ENCODE measurements at places on chromosomes 11 and 22. TPM values are rescaled to one million over a fixed set of nuclear protein-coding genes. Genes with fewer than 3 reads are reported as not detected.

ST3GAL4 gene
- total RNA-seq, result 1.9 TPM

KCTD14 gene
- total RNA-seq, result 0.24 TPM

MICAL3 gene
- 253 TPM for total RNA-seq

IRAG1 gene
- total RNA-seq, result 0.32 TPM

OR2AT4 gene
- not detected for total RNA-seq

TOMT gene
- not detected for total RNA-seq

OR5T2 gene
- not detected for total RNA-seq

SLN gene
- total RNA-seq, result not detected

SLCO2B1 gene
- total RNA-seq, result 1.3 TPM

IL10RA gene
- total RNA-seq, result 434 TPM

APOA5 gene
- not detected for total RNA-seq

GRAP2 gene
- total RNA-seq, result 13.5 TPM

DCHS1 gene
- total RNA-seq, result 0.84 TPM

Measured in B cell (primary cell).